ENCODE measurements at places on chromosomes 7 and 10.

- no peak for DNase-seq
These were observed 18.6 kb upstream of the GTPBP4 start for GRCh38 chr10:969473-970150.

DNA sequence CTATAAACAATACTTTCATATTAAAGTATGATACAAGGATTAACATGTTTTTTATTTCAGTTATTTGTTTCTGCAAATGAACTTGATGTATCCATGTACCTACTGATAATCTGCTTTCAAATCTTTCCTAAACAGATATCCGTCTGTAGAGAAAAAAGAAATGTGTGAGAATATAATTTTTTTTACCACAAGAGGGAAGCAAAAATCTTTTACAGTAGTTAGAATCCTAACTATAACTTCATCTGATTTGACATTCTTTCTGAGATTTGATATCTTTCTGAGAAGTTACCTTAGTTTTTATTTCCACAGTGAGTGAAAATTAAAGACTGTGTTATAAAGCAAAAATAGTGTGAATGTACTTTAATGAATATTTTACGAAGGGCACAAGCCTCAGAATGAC is 203.9 kb upstream of the PCLO start:
- DNase-seq: no peak

- DNase-seq: no peak
These were observed 433.9 kb upstream of the ZMIZ1 start for GRCh38 chr10:78634835-78635234.

- no peak for DNase-seq
These were observed 568 bp upstream of the MEOX2 start for GRCh38 chr7:15686957-15687545.

DNA sequence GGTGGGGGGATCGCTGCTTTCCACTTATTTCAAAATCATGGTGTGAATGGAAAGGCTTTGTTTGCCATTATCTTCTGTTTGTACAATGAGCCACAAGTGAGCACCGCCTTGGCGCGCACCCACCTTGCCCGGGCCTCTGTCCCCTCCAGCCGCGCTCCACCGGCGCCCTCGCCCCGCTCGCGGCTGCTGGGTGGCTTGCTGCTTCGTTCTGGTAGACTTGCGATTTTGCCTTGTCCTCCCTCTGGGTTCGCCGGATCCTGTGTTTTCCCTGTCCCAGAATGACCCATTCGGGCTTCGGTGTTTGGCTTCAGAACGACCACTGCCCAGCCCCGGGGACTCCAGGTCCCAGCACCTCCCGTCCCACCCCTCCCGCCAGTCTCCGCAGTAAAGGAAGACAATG is 273.0 kb upstream of the BMPER start:
- DNase-seq: no peak

DNA sequence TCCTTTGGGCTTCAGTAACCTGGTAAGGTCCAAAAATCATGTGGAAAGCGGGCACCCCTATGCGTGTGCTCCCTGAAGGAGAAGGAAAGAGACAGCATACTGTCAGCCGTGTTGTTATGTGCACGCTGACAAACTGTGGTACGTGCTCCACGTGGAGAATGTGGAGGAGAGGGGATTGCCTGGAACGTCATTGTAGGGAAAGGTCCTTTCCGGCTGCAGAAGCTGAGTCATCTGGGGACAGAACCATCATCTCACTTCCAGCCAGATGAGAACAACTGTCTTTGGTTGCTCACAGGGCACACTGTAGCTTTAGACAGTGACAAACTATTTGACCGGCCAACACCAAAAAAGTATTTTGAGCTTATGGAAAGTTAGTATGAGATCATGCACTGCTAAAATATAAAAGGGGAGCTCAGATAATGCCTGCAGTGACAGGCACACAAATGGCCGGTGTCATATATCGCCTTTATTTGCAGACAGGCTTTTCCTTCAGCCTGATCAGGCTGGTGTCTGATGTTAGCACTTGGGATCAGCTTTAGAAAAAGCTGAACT is 38.8 kb upstream of the GRB10 start:
- no peak for DNase-seq

DNA sequence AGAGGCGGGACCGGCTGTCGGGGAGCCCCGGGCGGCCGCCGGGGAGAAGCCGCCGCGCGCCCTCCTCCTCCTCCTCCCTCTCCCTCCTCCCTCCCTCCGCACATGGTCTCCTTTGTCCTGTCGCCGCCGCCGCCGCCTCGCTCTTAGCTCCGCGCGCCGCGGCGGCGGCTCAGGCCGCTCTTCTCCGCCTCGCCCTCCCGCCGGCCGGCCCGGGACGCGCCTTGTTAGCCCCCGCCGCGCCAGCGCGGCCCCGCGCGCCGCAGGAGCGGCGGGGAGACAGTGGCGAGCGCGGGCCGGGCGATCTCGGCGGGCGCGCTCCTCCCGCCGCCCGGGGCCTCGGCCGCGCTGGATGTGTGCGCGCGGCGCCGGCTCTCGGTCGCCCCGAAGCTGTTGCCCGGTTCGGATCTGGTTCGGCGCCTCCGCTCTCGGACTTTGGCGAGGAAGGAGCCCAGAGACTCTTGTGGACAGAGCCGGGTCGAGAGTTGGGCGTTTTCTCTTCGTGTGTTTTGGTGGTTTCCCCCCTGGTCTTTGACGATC is 437.4 kb upstream of the GALNT17 start:
- peak; percentile 59 for DNase-seq

DNA sequence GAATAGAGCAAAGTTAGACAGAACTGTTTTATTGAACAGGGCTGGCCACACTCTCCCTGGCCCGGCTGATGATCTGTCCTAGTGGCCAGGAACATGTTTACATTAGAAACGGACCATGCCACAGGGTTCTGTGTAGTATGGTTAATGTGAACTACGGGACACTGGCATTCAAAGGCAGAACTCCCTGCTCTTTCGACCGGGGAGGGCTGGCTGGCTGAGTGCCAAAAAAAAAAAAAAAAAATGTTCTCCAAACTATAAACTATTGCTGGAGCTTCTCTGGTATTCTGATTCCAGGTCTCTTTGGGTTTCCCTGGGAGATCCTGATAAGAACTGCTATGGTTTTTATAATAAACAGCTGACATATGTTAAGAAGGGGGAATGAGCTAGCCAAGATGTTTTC is 1262.6 kb upstream of the SORCS1 start:
- no peak for DNase-seq

- no peak for DNase-seq
These were observed 615.2 kb upstream of the FOXK1 start for GRCh38 chr7:4066626-4067475.

DNA sequence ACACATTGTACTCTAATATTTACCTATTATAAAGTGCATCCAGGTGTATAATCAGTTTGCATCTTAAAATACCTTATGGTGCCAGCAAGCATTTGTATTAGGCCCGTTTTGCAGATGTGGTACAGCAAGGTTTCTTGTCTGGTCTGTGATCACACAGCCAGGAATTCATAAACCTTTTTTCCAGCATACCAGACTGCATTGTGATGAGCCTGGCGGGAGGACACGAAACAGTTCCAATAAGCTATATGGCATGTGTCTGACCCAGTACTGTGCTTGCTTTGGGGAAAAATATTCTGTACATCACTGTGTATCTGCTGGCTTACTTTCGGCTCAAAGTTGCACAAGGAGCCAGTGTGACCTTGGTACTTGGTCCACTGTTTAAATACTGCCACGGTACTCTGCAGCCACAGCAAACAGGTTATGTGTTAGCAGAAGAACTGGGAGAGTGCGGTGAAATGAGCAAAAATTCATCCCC is 36.3 kb downstream of the CHN2 start:
- no peak for DNase-seq

Data from common myeloid progenitor, CD34-positive (primary cell).